AG08396 (cell line): ENCODE measurements at places on chromosomes 6 and 20.

GRCh38 chr6:18420328-18420727 lies 33.2 kb downstream of the RNF144B start:
- DNase-seq, result no peak

DNA sequence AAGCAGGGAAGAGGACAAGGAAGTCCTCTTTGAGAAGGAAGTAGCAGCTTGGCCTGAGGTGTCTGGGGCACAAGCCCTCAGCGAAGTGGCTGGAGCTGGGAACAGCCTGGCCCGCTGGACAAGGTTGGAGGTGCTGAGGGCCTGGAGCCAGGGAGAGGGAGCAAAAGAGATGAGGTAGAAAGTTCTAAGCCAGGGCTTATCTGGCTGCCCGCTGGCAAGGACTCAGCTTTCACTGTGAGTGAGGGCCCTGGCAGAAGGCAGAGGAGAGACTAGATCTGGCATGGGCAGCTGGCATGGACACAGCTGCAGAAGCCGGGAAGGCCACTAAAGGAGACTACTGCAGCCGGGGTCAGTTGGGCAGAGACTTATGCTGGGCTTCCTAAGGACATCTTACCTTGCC lies 21.8 kb upstream of the PCMTD2 start:
- DNase-seq, result no peak

DNA sequence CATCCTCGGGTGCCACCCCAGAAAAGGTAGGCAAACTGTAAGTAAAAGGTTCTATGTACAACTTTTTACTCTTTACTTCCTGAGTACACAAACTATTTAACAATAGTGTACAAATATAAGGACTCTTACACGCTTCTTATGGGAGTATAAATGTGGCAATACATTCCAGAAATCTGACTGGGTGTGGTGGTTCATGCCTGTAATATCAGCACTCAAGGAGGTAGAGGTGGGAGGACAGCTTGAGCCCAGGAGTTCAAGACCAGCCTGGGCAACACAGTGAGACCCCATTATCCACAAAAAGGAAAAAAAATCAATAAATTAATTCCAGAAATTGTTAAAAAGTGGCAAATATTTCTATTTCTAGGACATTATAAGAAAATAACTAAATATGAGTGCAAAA lies 48.9 kb downstream of the PIGU start:
- DNase-seq, result no peak

DNA sequence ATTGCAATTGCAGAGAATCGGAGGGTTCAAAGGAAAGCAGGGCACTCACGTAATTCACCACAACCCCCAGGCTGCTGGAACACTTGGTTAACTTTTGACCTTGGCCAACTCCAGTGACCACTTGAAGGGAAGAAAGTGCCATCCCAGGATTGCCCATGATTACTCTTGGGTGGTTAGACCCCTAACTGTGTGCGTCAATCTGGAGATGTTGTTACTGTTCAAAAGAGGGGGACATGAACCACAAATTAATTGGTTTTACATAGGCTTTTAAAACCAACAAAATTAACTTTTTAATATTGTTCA lies 50.1 kb upstream of the NCOA3 start:
- no peak for DNase-seq

GRCh38 chr6:166258854-166259276 lies 49.3 kb downstream of the PRR18 start:
- no peak for DNase-seq

GRCh38 chr6:70309243-70309642 lies 6.4 kb upstream of the COL9A1 start:
- DNase-seq, result no peak

- DNase-seq, result no peak
These were observed 28.4 kb upstream of the RNF24 start for GRCh38 chr20:4043796-4044195.

DNA sequence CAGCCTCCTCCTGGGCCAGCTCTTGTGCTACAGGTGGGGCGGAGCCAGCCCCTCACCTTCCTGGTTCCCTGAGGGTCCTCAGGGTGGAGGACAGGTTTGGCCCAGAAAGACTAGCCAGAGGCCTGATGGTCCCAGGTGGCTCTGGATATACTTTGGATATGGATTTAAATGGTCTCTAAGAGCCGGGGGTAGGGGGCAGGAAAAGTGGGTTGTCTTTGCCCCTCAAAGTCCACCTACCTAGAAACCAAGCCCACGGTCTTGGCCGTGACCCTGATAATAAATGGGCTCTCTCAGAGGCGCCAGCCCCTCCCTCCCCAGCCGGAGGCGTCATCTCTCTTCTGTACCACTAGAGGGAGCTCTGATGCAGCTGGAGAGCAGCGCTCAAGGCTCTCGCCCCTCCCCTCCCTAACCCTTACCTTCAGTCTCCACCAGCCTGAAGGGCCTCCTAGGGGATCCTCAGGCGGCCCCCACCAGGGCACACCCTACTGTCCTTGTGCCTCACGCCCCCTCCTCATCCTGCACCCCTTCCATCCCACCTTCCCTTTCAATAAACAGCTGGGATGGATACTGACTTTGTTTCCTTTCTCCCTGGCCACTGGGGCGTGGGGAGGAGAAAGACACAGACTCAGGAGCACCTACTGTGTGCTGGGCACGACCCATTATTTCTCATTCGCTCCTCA lies 7.5 kb downstream of the NRSN2 start:
- peak; percentile 87 for DNase-seq

- DNase-seq, result no peak
These were observed 440.2 kb downstream of the TBC1D32 start for GRCh38 chr6:120894077-120894476.

GRCh38 chr6:167529444-167530335 lies 204.8 kb downstream of the TTLL2 start:
- no peak for DNase-seq

- DNase-seq, result no peak
These were observed 70.3 kb upstream of the RALGAPA2 start for GRCh38 chr20:20782755-20783154.

DNA sequence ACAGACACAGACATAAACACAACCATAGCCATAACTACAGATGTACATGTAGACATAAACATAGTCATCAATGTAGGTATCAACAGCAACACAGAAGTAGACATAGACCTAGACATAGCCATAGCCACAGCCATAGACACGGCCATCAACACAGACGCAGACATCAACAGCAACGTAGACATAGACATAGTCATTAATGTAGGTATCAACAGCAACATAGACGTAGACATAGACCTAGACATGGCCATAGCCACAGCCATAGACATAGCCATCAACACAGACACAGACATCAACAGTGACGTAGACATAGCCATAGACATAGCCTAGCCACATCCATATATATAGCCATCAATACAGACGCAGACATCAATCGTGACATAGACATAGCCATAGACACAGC lies 258.3 kb upstream of the FOXQ1 start:
- no peak for DNase-seq

DNA sequence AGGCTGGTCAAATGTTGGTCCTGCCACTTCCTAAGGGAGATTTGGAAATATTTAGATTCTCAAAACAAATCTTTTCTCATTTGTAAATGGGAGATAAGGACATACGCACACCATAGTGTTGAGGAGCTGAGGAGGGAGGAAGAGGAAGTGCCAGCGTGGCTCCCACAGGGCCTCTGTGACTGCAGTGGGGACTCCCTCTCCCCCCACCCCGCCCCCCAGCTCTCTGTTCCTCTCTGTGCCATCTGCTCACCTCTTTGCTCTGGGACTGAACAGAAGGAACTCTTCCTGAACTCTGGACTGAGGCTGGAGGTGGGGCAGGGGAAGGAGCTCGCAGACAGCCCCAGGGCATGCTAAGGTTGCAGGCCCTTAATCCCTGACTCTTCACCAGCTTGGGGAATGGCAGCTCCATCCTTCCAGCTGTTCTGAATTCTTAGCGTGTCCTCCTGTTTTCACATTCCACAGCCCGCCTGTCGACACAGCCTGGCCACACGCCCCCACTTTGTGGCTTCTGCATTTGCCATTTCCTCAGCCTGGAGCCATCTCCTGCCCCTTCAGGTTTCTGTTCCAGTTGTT lies 11.4 kb downstream of the DDX27 start:
- no peak for DNase-seq

- no peak for DNase-seq
These were observed 85.9 kb downstream of the CRYBG1 start for GRCh38 chr6:106446287-106446885.

DNA sequence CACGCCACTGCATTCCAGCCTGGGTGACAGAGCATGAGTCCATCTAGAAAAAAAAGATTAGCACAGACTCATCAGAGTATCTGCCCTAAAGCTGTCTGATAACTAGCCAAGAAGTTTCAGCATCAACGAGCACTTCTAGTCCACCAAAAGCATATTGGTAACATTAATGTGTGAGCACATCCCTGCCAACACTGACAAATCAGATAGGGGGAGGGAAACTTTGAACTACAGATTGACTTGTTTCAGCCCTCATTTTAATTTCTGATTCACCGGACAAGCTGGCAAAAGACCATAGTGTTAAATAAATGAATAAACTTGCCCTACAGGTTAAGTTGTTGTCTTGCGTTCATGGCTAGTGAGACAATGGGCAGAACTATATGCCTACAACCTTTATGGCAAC lies 7.7 kb upstream of the SEC63 start:
- DNase-seq, result peak; percentile 31

- DNase-seq, result no peak
These were observed 9.0 kb downstream of the NKAIN2 start for GRCh38 chr6:123812621-123813020.

- DNase-seq, result no peak
These were observed 117.0 kb downstream of the NFATC2 start for GRCh38 chr20:51425347-51426106.

- DNase-seq, result peak; percentile 34
These were observed 59.7 kb upstream of the SNX9 start for GRCh38 chr6:157763129-157763903.

GRCh38 chr6:24272553-24272952 lies 85.3 kb downstream of the DCDC2 start:
- no peak for DNase-seq

GRCh38 chr6:110795271-110795670 lies 20.0 kb downstream of the CDK19 start:
- DNase-seq, result no peak

DNA sequence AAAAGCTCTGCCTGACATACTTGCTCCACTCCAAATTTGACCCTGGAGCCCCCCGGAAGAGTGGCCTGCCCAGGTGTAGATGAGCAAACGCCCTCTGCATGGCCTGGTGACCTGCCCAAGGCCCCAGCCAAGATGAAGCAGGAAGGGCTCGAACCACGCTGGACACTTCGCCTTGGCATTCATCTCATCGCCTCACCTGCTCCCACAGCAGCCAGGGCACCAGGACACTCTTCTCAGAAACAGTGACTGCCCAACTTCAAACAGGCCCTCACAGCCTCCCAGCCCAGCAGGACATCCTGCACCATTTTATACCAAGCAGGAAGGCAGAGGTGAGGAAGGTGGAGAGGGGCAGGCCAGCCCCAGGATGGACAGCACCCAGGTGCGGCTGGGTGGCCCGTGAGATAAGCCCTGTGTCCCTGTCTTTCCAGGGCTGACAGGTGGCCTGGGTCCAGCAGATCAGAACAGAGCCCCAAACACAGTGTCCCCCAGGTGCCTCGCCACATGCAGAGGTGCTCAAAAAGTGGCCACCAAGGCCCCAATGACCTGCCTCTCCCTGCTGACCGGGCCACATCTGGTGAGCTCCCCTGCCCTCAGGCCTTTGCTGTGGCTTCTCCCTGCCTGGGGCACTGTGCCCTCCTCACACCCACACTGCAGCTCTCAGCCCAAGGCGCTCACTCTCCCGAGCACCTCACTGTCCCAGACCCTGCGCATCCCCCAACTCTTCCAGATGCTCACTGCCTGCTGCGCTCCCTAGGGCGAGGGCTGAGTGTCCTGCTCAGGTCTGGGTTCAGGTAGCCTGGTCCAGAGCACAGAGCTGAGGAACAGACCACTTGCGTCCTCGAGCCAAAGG lies 7.2 kb downstream of the ACSS1 start:
- no peak for DNase-seq

DNA sequence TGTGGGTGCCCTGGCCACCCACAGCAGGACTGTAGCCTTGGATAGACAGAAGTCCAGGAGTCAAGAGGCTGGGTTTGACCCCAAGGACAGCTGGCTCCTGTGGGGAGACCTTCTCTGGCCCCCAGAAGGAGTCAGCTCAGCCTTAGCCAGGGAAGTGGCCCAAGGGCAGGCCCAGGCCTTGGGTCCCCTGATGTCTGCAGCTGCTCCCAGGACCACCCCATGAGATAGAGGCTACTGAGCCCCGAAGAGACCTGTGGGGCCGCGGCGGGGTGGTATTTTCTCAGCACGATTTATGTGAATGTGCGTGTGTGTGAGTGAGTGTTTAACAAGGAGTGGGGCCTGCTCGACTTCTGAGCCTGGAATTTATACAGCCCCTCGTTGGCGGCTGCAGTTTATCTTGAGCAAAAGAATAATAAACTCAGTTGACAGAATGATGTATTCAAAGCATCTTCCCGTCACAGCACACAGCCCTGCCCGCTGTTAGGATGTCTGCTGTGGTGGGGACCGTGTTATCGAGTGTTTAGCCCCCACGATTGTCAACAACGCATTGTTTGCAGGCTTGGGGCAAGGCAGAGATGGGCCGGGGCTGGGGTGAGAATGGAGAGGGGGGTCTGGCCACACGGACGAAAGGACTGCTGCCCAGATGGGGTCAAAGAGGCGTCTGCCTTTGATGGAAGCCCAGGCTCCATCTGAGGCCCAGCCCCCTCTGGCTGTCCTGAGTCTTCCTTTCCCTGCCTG lies 163.3 kb downstream of the VEGFA start:
- peak; percentile 31 for DNase-seq

DNA sequence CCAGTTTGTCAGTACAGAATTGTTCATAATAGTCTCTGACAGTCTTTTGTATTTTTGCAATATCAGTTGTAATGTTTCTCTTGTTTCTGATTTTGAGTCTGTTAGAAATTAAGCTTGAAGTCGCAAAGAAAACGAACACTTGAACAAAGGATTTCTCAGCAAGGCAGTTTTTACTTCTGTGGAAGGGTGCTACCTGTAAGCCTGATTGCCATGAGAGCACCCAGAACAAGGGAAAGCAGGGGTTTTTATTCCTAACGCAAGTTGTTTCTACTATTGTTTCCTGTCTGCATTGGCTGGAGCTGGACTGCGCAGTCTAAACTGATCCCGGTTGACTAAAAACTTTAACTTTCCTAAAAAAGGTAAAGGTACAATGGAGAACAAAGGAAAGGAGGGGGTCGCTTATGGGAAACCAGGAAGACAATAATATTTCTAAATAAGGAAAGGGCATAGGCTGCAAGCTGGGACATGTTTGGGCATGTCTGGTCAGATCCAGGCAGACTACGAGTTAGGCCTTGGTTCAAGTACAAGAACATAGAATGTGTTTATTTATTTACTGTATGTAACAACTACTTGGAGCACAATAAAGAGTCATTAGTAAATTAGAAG lies 28.5 kb downstream of the HLA-B start:
- no peak for DNase-seq
